ENCODE measurements at places on chromosomes 3 and 15.

DNA sequence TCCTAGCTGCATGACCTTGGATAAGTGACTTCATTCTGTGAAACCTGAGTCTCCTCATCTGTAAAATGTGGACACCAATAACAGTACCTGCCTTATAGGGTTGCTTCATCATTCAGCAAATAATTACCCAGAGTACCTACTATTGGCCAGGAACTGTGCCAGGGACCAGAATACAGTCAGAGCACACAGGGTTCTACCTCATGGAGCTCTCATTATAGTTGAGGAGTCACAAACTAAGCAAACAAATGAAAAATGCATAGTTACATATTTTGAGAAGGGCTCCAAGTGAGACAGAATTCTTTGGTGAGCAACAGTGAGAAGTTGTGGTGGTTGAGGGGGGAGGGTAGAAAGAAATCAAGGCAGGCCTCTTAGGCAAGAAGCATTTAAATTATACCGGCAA is 308.6 kb upstream of the WNT5A start:
- no peak for DNase-seq

DNA sequence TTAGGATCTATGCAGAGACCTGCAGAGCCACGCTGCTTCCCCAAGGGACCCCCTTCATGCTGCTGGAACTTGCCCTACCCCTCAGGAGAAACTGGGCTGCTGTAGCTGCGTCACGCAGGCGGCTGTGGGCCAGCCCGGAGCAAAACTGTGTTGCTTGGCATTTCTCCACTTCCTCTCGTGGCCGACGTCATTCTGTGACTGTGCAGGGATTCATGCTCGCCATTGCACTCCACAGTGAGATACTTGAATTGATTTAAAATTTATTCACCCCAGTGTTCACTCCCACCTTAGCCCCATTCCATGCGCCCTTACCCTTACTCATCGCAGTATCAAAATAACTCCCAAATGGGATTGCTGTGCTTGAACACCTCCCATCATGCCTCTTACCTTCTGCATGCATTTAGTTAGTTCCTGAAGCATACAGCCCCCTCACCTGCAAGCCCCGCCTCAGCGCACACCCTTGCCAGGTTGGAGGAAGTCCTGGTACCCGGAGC is 45.7 kb downstream of the TMEM44 start:
- DNase-seq = no peak

- DNase-seq = no peak
Measured at GRCh38 chr15:58522865-58523264, 91.1 kb downstream of the LIPC start.

GRCh38 chr3:144480416-144480919 is 508.8 kb downstream of the DIPK2A start:
- DNase-seq = no peak

GRCh38 chr3:13878281-13879101 is 1.4 kb downstream of the WNT7A start:
- no peak for DNase-seq

- no peak for DNase-seq
Measured at GRCh38 chr3:103410231-103410630, 975.4 kb downstream of the ZPLD1 start.

GRCh38 chr15:43204016-43204901 is 16.6 kb downstream of the EPB42 start:
- DNase-seq = peak; percentile 61

DNA sequence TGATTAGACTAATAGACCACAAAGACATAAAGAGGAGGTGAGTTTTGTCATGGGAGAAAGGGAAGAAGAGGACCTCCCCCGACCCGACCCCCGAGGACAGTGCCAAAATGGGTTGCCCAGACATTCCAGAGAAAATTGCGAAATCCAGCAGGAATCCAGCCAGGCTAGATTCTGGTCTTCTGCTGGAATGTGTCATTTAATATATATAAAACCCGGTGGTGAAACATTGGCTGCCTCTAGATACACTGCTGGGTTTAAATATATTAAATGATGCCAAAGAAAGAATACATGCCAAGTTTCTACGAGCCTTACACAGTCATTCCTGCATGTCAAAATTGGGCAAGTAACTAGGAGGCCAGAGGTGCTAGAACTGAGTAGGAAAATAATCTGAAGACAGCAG is 45.3 kb upstream of the SPESP1 start:
- DNase-seq = no peak

GRCh38 chr3:68919000-68919399 is 13.3 kb downstream of the TAFA4 start:
- peak; percentile 17 for DNase-seq

DNA sequence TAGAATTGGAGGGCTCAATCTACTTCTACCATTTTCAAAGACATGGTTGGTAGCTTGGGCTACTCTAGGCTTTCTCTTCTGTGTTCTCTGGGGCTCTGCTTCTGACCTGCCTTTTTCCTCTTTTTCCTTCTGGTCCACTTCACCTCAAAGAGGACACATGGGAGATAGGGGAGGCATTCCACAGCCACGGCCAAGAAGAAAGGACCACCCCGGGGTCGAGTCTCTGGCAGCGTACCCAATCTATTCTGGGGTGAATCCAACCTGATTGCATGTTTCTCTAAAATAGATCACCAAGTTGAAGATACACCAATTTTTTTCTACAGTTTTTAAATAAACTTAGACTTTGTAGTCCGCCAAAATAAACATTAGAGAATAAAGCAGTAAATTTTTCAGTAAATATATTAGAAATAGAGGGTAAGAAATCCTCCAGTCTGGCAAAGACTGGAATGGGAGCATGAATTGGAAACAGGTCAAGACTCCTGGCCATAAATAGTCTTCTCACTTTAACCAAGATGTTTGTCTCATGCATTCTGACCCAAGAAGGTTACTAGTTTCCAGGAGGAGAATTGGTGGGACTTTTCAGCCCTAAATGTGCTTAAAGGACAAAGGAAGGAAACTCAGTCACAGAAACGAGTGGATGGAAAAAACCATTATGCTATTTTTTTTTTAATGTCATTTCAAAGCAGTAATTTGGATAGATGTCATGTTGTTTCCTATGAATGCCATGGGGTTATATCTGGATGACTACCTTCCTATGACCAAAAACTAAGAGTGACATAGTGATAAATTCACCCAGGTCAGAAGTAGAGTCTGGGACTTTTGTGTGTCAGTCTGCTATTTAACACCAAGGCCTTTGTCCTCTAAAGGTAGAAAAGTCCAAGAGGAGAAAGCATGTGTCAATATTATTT is 71.3 kb upstream of the PHLDB2 start:
- DNase-seq = no peak

DNA sequence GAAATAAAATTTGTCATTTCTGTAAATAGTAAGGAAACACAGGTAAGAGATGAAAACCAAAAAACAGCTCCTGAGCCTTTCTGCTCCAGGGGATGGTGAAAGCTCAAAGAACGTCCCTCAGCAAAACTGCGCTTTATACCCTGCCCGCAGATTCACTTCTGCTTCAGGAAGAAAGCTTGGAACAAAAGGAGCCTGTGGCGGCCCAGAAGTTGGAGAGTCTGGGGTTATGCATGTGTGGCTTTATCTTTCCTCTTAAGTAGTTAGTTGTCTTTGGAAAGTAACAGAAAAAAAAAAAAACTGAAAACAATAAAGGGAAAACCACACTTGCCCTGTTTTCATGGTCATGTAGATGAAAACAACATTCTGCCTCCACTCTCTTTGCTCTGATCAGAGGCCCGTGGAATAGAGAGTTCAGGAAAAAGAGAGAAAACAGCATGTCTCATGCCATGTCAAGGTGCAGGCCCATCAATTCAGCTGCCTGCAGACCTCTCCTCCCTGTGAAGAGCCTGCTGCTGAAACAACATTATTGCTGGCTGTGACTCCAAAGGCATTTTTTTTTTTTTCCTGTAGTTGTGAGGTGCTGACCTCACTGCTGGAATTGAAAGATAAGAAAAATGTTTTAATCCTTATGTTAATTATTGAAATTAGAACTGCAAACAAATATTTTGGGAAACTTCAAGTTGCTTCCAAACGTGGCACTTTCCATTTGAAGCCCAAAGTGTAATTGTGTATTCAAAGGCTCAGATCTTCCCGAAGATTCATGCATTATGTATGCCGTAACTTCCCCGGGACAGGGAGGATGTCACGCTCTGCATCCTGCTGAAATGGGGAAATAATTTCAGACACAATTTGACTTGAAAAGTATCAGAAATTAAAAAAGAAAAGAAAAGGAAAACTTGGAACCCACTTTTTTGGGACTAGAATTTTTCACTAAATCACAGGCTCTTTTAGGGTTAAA is 108.4 kb upstream of the ZNF385D start:
- DNase-seq = no peak

- no peak for DNase-seq
Measured at GRCh38 chr3:134253475-134254226, 3.0 kb upstream of the RYK start.

GRCh38 chr3:144424606-144425005 is 453.0 kb downstream of the DIPK2A start:
- DNase-seq = no peak

DNA sequence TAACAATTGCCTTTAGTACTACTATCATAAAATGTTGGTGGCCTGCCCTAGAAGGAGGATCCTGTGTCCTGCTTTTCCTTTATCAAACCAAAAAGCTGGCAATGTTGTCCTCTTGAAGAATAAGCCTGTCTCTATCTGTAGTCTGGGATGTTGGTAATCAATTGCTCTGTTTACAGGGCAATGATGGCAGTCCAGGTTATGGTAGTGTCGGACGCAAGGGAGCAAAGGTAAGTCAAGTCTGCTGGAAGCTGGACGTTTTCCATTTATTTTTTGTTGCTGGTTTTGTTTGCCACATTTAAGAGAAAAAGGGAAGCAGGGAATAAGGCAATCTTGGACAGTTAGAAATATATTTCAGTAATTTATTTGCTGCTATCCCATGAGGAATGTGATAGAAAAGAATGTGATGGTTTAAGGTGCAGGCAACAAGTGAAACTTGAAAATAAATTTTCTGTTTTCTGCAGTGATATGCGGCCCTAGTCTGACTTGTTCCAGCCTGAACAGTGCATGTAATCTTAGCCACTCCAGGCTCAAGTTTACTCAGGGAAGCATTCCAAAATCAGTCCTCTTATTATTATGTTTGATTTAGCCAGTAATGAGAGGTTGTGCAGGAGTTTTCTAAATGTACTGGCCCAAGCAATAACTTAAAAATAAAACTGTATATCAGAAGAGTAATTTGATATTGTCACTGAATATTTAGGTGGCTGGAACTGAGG is 110.3 kb downstream of the COL6A6 start:
- DNase-seq = no peak

Data from ACHN (cell line).